ENCODE measurements at places on chromosomes 2 and 18. TPM values are rescaled to one million over a fixed set of nuclear protein-coding genes. Genes with fewer than 3 reads are reported as not detected.

DNA sequence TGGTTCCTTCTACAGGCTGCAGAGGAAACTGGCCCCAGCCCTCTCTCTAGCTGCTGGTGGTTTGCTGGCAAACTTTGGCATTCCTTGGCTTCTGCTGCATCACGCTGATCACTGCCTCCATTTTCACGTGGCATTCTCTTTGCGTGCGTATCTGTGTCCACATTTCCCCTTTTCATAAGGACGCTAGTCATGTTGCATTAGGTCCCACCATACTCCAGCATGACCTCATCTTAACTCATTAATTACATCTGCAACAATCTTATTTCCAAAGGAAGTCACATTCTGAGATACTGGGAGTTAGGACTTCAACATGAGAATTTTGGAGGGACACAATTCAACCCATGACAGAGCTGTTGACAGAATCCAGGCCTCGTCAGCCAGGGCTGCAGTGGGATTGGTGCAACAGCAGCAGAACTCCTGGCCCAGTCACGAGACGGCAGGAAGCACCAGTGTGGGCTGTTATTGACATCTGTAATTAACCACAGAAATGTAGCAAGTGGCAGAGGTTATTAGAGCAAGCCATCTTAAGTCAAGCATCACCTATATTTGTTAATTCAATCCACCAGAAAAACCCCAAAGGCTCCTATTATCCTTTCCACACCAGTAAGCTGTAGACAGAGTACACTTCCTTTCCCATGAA, 132.4 kb downstream of the TMEM163 start:
- no peaks in the 10 kb centered on the region for H3K36me3 ChIP-seq
- H3K27me3 ChIP-seq = no peaks in the 10 kb centered on the region
- H3K4me1 ChIP-seq = no peaks in the 10 kb centered on the region
- H3K27ac ChIP-seq = no peak overlapping the region
- H3K4me3 ChIP-seq = no peak overlapping the region

DNA sequence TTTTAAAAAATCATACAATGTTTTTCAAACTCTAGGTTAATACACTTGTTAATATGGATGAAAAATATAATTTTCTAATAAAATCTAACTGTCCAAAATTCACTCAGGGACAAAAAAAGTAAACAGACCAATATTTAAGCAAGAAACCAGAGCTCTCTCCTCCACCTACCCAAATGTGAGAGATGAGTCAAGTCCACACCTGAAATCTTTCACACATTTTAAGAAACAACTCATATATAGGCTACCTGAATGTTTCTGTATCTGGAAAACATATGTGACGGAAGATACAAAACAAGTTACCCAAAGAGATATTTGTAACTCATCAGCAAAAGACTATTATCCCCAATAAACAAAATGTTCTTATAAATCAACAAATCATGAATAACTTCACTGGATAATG, 20.2 kb downstream of the ZNF516 start:
- no peaks in the 10 kb centered on the region for H3K27me3 ChIP-seq
- no peak for DNase-seq
- peaks cover 13% of the 10 kb centered on the region for H3K4me1 ChIP-seq
- H3K36me3 ChIP-seq = no peaks in the 10 kb centered on the region
- no peak overlapping the region for H3K27ac ChIP-seq

DNA sequence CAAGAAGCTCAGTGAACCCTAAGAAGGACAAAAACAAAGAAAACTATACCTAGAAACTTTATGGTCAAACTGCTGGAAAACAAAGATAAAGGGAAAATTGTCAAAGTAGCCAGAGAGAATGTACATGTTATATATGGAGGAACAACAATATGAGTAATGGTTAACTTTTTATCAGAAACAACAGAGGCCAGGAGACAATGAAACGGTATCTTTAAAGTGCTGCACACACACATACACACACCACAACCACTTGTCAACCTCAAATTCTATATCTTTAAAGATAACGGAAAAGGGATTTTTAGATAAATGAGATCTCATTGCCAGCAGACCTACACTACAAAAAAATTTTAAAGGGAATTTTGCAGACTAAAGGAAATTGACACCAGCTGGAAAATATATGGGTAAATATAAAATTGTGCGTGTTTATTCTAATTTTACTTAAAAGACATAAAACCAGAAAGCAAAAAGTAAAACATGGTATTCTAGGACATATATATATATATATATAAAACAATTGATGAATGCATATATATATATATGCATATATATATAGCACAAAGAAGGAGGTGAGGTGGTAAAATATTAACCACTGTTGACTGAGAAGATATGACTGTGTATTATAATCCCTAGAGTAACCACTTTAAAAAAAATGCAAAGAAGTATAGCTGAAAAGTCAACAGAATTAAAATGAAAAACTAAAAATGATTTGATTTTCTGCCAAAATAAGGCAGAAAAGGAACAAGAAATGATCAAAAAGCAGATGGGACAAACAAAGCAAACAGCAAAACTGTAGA, 172.0 kb downstream of the SRBD1 start:
- H3K36me3 ChIP-seq = no peaks in the 10 kb centered on the region
- no peaks in the 10 kb centered on the region for H3K27me3 ChIP-seq
- no peaks in the 10 kb centered on the region for H3K4me1 ChIP-seq
- no peak for DNase-seq
- H3K27ac ChIP-seq = no peak overlapping the region
- no peak overlapping the region for H3K4me3 ChIP-seq

- no peaks in the 10 kb centered on the region for H3K36me3 ChIP-seq
- H3K4me1 ChIP-seq = no peaks in the 10 kb centered on the region
- DNase-seq = no peak
- H3K27ac ChIP-seq = no peak overlapping the region
- no peak overlapping the region for H3K4me3 ChIP-seq
Measured at GRCh38 chr2:16655905-16656642, 9.6 kb downstream of the CYRIA start.

- no peak overlapping the region for H3K27ac ChIP-seq
- H3K4me1 ChIP-seq = peaks cover 10% of the 10 kb centered on the region
- no peak overlapping the region for H3K4me3 ChIP-seq
- no peaks in the 10 kb centered on the region for H3K27me3 ChIP-seq
- no peaks in the 10 kb centered on the region for H3K36me3 ChIP-seq
- no peak for DNase-seq
Measured at GRCh38 chr2:33602201-33602830, 3.2 kb upstream of the FAM98A start.

- H3K4me1 ChIP-seq = no peaks in the 10 kb centered on the region
- no peak overlapping the region for H3K27ac ChIP-seq
- no peak overlapping the region for H3K4me3 ChIP-seq
- no peaks in the 10 kb centered on the region for H3K36me3 ChIP-seq
- DNase-seq = no peak
Measured at GRCh38 chr2:146997945-146998344, 846.9 kb upstream of the ACVR2A start.

DNA sequence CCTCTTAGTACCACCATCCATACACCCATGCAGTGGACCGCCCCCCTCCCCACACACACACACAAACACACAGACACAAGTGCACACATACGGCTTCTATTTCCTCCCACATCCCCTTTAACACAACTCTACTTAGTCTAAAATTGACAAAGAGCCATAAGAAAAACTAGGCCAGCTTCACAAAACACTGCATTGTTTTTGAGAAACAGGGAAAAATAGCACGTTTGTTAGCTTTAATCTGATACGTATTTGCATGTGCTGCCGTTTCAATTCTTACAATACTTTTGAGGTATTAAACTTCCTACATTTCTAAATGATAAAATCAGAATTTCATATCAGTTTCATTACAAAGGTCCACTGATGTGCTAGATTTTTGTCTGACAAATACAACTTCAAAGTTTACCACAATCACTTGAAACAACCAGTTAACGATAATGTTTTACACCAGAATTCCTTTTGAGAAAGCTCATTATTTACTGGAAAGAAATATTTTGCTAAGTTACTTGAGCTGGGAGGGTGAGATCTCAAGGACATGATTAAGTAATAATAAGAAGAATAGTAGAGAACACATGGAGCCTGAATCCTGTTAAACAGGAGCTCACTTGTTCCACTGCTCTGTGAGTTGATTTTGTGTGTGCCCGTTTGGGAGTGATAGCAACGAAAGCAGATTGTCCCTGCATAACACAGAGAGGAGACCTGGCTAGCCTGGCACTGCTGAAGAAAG, 74.5 kb downstream of the MOGAT1 start:
- no peaks in the 10 kb centered on the region for H3K36me3 ChIP-seq
- H3K27ac ChIP-seq = no peak overlapping the region
- no peak overlapping the region for H3K4me3 ChIP-seq
- DNase-seq = no peak
- H3K27me3 ChIP-seq = no peaks in the 10 kb centered on the region

DNA sequence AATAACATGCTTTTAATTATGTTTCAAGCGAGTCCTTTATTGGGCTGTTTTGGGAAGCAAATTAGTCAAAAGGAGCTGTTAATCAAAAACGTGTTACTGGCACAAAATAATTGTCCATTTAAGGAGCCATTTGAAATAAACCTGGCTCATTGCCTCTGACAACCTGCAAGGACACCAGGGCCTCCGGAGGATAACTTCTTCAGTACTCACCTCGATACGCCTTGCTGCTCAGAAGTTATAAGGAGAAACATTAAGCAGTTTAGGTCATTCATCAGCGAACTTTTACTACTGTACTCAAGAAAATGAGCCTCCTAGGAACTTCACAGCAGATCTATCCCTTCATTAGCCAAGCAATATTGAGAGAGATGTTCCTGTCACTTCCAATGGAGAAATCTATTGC, 1579.2 kb upstream of the ACVR2A start:
- no peak overlapping the region for H3K27ac ChIP-seq
- H3K4me3 ChIP-seq = no peak overlapping the region
- H3K36me3 ChIP-seq = no peaks in the 10 kb centered on the region
- no peaks in the 10 kb centered on the region for H3K4me1 ChIP-seq
- peak; percentile 19 for DNase-seq

- peak; percentile 26 for DNase-seq
- H3K27ac ChIP-seq = no peak overlapping the region
- H3K27me3 ChIP-seq = no peaks in the 10 kb centered on the region
- no peaks in the 10 kb centered on the region for H3K4me1 ChIP-seq
- no peaks in the 10 kb centered on the region for H3K36me3 ChIP-seq
- H3K4me3 ChIP-seq = no peak overlapping the region
Measured at GRCh38 chr2:205609113-205609512, 73.2 kb upstream of the NRP2 start.

DNA sequence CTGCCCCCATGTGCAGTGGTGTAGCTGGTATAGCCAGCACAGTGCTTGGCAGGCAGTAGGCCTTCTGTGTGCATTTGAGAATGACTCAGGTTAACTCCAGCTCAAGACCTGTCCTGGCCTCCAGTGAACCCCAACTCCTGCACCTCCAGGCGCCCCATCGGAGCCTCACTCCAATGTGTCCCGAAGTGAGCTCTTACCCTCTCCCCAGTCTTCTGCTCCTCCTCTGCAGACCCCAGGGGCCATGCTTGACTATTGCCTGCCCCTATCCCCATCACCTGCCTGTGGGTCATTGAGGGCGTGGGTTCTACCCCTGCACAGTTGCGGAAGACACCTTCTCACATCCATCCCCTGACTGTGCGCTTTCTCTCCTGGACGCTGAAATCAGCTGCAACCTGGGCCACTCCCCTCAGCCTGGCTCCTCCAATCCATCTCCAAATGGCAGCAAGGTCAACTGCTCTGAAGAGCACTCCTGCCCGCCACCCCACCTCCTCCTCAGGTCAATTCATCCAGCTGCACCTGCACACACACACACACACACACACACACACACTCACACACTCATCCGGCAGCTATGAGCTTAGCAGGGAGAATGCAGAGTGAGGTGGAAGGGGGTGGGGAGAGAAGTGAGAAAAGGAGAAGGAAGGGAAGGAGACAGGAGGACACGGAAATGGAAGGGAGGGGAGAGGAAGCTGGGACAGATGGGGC, 130.3 kb upstream of the GLI2 start:
- no peaks in the 10 kb centered on the region for H3K36me3 ChIP-seq
- H3K27ac ChIP-seq = no peak overlapping the region
- no peaks in the 10 kb centered on the region for H3K27me3 ChIP-seq
- no peaks in the 10 kb centered on the region for H3K4me1 ChIP-seq
- DNase-seq = no peak
- H3K4me3 ChIP-seq = no peak overlapping the region

- no peak for DNase-seq
- no peak overlapping the region for H3K27ac ChIP-seq
- no peak overlapping the region for H3K4me3 ChIP-seq
Measured at GRCh38 chr2:121591199-121591598, 58.1 kb downstream of the CLASP1 start.

DNA sequence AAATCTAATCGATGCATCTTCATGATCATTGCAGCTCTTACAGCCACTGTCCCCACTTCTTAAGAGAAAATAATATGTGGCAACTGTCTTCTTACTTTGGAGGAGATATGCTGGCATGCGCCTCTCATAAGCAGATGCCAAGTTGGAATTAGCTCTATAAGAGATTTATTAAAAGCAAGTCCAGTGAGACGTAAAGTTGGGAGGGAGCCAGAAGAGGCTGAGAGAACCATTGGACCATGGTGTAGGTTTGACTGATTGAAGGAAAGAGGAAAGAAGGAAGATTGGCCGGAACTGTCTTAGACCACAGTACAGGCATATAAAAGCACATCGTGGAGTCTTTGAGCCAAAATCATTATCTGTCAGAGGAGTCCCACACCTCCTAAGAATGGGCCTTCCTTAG, 265.7 kb upstream of the ZC3H15 start:
- no peaks in the 10 kb centered on the region for H3K36me3 ChIP-seq
- DNase-seq = no peak
- no peaks in the 10 kb centered on the region for H3K4me1 ChIP-seq
- H3K27ac ChIP-seq = no peak overlapping the region
- H3K27me3 ChIP-seq = no peaks in the 10 kb centered on the region

DNA sequence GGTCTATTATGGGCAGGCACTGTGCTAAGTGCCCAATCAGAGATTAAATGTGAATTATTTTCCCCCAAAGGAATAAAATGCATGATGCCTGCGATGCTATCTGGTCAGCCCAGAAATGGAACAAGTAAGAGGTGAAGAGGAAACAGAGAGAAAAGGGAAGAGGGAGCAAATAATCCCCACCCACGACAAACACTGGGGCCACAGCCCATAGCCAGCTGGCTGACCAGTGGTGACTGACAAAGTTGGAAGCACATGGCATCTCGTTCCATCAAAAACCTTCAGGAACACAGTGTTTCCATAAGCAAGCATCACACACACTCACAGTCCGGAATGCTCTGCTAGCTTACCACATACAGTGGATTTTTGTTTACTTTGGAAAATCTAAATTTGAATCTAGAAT, 21.1 kb upstream of the COX7A2L start:
- no peak for DNase-seq
- H3K27me3 ChIP-seq = no peaks in the 10 kb centered on the region
- no peak overlapping the region for H3K27ac ChIP-seq

GRCh38 chr2:59425247-59425646, 1128.2 kb downstream of the BCL11A start:
- no peaks in the 10 kb centered on the region for H3K4me1 ChIP-seq
- no peak overlapping the region for H3K4me3 ChIP-seq
- peak; percentile 41 for DNase-seq
- no peaks in the 10 kb centered on the region for H3K27me3 ChIP-seq
- no peaks in the 10 kb centered on the region for H3K36me3 ChIP-seq
- H3K27ac ChIP-seq = no peak overlapping the region

CFAP65 gene
- 2.0 TPM for total RNA-seq

DSG2 gene
- 63.0 TPM for total RNA-seq

GAL3ST2 gene
- total RNA-seq = 0.19 TPM

LOXHD1 gene
- 0.25 TPM for total RNA-seq

All from kidney (tissue), 22 donors.